ENCODE measurements at places on chromosomes 4 and X. TPM values are rescaled to one million over a fixed set of nuclear protein-coding genes. Genes with fewer than 3 reads are reported as not detected.

RPL39 gene
- 1,202 TPM for total RNA-seq

KLB gene
- 0.28 TPM for total RNA-seq

ALAS2 gene
- total RNA-seq, result 0.46 TPM

TMEM271 gene
- total RNA-seq, result not detected

GRCh38 chr4:36243355-36244256, 708 bp downstream of the ARAP2 start:
- peak; percentile 78 for DNase-seq

DNA sequence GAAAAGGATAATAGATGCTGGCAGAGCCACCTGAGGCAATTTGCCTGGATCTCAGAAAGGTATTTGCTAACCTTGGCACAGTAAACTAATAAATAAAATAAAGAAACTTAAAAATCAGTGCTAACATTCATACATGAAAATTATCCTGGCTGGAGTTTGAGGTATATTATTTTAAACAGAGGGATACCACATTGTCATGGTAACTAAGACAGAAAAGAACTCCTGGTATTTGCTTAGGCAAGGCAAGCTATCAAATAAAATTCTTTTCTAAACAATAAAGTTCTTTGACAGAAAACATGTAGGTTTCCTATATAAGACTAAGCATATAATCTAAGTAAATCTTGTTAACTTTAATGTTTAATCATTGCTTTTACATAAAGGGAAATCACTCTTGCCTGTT, 218.8 kb downstream of the MAGEB17 start:
- DNase-seq, result no peak

GRCh38 chr4:158861766-158862165, 92.9 kb downstream of the FNIP2 start:
- no peak for DNase-seq

GRCh38 chrX:154712781-154713740, 37.8 kb downstream of the GAB3 start:
- no peak for DNase-seq

All from right cardiac atrium (tissue), 5 donors.